Right cardiac atrium (tissue), 5 donors: ENCODE measurements at places on chromosomes 4 and X. TPM values are rescaled to one million over a fixed set of nuclear protein-coding genes. Genes with fewer than 3 reads are reported as not detected.

Gene ZNF157
- polyA plus RNA-seq: 0.09 TPM

GRCh38 chr4:88858752-88859151 lies 161.1 kb upstream of the NAP1L5 start:
- no peak for DNase-seq

GRCh38 chr4:73948291-73948690 lies 33.5 kb downstream of the PF4 start:
- DNase-seq: no peak

DNA sequence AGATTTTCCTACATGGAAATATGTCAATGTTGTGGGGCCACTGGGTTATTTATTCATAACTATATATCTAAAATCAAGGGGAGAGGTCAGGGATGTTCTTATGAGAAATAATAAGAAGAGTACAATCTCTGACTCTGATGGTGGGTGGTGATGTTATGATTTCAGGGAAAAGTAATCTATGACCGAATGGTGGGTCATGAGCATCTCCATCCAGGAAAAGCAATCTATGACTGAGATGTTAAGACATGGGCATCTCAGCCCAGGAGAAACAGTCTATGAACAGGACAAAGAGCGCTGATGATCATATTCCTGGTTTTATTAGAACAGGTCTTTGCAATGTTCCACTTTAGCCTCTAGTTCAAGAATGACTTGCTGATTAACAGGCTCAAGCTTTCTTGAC lies 137.1 kb downstream of the ARSF start:
- DNase-seq: no peak

GRCh38 chrX:39753293-39753996 lies 344.3 kb downstream of the BCOR start:
- no peak for DNase-seq

DNA sequence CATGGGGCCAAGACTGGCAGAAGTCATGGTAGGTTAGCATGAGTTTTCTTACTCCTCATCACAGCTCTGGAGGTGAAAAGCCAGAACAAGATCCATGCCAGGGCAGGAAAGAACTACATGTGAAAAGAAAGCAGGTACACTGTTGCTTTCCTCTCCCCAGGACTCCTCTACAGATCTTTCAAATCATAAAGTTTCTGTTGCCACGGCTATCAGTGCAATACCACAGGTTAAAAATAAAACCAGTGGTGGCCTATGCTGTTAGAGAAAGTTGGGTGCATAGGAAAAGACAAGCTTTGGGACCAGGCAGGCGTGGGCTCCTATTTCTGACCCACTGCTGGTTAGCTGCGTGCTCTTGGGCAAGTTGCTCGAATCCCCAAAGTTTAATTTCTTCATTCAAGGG lies 81.4 kb downstream of the SH3RF1 start:
- DNase-seq: no peak

- no peak for DNase-seq
These were observed 285.0 kb downstream of the STIM2 start for GRCh38 chr4:27145597-27145996.

Gene PPP2R2C
- polyA plus RNA-seq: 2.8 TPM

Gene VSIG4
- 16.0 TPM for polyA plus RNA-seq

DNA sequence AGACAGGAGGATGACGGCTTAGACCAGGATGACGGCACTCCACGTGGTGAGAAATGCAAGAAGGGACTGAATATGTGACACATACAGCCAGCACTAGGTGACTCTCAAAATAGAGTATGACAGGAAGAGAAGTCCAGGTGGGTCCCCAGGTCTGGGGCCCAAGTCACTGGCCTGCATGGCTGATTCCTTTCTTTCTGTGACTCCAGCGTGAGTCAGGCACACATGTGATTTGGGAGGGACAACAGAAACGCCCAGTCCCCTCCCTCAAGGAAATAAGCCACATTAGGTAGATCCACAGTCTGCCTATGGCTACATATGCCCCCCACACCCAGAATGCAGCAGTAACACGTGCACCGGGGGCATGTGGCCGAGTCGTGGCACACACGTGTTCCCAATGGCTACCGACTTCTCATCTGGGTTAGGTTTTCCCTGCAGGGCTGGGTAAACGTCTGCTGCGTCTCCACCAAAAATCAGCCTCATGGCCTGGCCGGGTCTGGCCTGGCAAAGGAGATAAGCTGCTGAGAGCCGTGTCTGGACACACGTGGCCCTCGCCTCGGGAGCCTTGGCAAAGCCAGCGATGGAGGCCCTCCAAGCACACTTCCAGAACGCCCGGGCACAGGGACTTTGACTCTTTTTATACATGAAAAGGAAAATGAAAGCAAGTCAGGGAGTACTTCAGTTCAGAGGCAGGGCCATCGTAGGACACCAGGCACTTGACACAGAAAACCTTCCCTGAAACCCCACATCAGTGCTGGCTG lies 19.3 kb downstream of the SEL1L3 start:
- peak; percentile 24 for DNase-seq

DNA sequence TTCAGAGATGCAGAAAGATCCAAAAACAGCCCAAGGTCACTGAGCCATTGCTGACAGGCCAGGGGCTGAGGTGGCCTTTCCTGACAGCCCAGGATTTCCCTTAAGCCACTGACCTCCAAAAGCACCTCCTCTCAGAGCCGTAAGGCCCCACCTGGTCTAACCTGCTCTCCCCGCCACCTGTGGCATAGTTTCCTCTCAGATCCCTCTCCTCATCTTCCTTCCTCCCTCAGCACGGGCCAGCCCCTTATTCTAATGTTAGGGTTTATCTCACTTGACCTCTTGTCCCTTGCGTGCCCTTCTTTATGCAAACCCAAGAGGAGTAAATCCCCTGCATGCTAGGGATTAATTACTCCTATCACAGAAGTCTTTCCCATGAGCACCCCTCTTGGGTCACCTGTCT lies 113.0 kb downstream of the RBM47 start:
- no peak for DNase-seq

Gene PLP1
- polyA plus RNA-seq: 25.9 TPM

Gene SRPK3
- 36.5 TPM for polyA plus RNA-seq

DNA sequence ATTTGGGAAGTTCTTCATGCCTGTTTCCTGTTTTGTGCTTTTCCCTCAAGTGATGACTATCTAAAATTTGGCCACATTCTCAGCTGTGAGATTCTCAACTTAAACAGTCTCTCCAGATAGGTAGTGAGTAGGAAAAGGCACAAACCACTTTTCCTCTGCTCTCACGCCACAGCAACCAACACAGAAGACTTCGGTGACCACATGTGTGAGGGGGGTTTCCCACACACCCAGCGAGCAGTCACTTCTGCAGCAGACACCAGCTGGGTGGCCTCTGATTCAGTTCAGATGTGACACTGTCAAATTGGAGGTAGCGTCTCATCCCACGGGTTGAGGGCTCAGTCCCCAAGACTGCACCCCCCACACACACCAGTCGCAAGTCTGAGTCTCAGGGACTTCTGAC lies 25.1 kb upstream of the CLDN34 start:
- no peak for DNase-seq

Gene GK2
- not detected for polyA plus RNA-seq

DNA sequence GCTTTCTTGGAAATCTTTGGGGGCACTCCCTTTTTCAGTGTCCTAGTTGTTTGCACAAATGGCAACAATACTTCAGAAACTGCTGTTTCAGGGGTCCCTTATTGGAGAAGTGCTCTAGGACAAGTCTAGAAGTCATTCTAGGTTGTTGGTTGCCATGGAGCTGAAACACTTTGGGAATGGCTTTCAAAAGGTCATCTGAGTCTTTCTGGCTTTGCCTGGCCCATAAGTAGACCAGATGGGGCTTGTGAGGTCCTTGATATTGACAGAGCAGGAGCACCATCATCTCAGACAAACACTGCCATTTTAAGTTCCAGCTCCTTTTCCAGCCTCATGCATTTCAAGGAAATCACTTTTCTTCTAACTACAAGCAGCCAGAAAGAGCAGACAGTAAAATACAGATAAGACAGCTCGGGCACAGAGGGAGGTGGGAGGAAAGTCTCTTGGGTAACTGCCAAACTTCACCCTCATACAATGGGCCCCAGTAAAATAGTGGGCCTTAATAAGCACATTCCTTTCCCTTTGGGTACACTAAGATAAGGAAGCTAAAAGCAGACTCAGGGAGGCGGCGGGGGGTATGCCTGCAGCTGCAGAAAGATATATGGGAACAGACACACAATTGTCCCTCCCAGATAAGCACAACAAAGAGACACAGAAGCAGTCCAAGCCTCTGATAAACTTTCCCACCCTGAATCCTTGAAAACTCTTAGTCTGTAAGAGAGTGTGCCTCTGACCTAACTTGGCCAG lies 8.5 kb upstream of the NXF3 start:
- no peak for DNase-seq

- no peak for DNase-seq
These were observed 17.7 kb downstream of the OGT start for GRCh38 chrX:71550578-71550977.

Gene POU4F2
- polyA plus RNA-seq: not detected

Gene RLIM
- 7.0 TPM for polyA plus RNA-seq

Gene VCX3B
- not detected for polyA plus RNA-seq
